M059J (cell line): ENCODE measurements at places on chromosomes 5 and 9. TPM values are rescaled to one million over a fixed set of nuclear protein-coding genes. Genes with fewer than 3 reads are reported as not detected.

Gene SLC25A2
- 0.05 TPM in 1 of 2 replicates, not detected in the other for total RNA-seq

Gene SVEP1
- total RNA-seq, result 1.2 and 1.5 TPM in 2 replicates

Gene GAPT
- not detected in 2 replicates for total RNA-seq

Gene WHRN
- total RNA-seq, result 1.8 and 3.5 TPM in 2 replicates

Gene AQP7
- 0.17 TPM in 1 of 2 replicates, not detected in the other for total RNA-seq

Gene LCN15
- total RNA-seq, result not detected in 2 replicates

Gene SAXO1
- total RNA-seq, result 0.10 TPM in 1 of 2 replicates, not detected in the other

Gene RACK1
- 1,818 and 1,864 TPM in 2 replicates for total RNA-seq

Gene SPEF2
- total RNA-seq, result 1.2 and 2.4 TPM in 2 replicates

Gene ARHGEF28
- total RNA-seq, result 7.1 and 12.0 TPM in 2 replicates

Gene SPINK7
- not detected in 2 replicates for total RNA-seq

Gene ELAVL2
- total RNA-seq, result 15.0 and 21.6 TPM in 2 replicates

Gene SHOC1
- total RNA-seq, result 0.02 and 0.10 TPM in 2 replicates

Gene PTPDC1
- total RNA-seq, result 2.2 and 3.9 TPM in 2 replicates

Gene ANGPTL2
- 11.5 and 15.8 TPM in 2 replicates for total RNA-seq

Gene GDNF
- total RNA-seq, result 0.05 TPM in 1 of 2 replicates, not detected in the other

Gene FGF1
- total RNA-seq, result 2.4 and 4.1 TPM in 2 replicates

Gene RFX3
- total RNA-seq, result 1.9 and 3.1 TPM in 2 replicates

Gene NKD2
- total RNA-seq, result 0.17 and 0.32 TPM in 2 replicates

Gene NME5
- total RNA-seq, result 0.25 and 1.8 TPM in 2 replicates

Gene SUSD3
- total RNA-seq, result 0.12 and 1.4 TPM in 2 replicates

Gene ABLIM3
- total RNA-seq, result 36.7 and 40.7 TPM in 2 replicates

Gene IFNA17
- not detected in 2 replicates for total RNA-seq

Gene USP20
- 5.5 and 18.0 TPM in 2 replicates for total RNA-seq

Gene PCDHGC3
- 41.3 and 88.4 TPM in 2 replicates for total RNA-seq

Gene C5orf58
- total RNA-seq, result not detected in 2 replicates

Gene RLN1
- total RNA-seq, result not detected in 2 replicates

Gene OR1J2
- not detected in 2 replicates for total RNA-seq

Gene CDH12
- total RNA-seq, result 0.20 and 0.22 TPM in 2 replicates

Gene PAEP
- total RNA-seq, result not detected in 2 replicates

Gene NR5A1
- 0.02 TPM in 1 of 2 replicates, not detected in the other for total RNA-seq

Gene NOP16
- 14.0 and 19.7 TPM in 2 replicates for total RNA-seq

Gene PCDHB2
- 0.32 and 2.1 TPM in 2 replicates for total RNA-seq

Gene SPOCK1
- 25.5 and 29.1 TPM in 2 replicates for total RNA-seq

Gene SLCO6A1
- not detected in 2 replicates for total RNA-seq

Gene FOXD4
- total RNA-seq, result 0.05 TPM in 1 of 2 replicates, not detected in the other

Gene PCDHGA5
- 0.02 and 0.10 TPM in 2 replicates for total RNA-seq

Gene CNTNAP3B
- 0.62 TPM in 2 replicates for total RNA-seq

Gene NIPAL4
- total RNA-seq, result 0.44 and 1.4 TPM in 2 replicates
